ENCODE measurements at places on chromosomes 2 and 18. TPM values are rescaled to one million over a fixed set of nuclear protein-coding genes. Genes with fewer than 3 reads are reported as not detected.

- DNase-seq, result no peak
Measured at GRCh38 chr2:99600981-99601651, 111.3 kb upstream of the REV1 start.

DNA sequence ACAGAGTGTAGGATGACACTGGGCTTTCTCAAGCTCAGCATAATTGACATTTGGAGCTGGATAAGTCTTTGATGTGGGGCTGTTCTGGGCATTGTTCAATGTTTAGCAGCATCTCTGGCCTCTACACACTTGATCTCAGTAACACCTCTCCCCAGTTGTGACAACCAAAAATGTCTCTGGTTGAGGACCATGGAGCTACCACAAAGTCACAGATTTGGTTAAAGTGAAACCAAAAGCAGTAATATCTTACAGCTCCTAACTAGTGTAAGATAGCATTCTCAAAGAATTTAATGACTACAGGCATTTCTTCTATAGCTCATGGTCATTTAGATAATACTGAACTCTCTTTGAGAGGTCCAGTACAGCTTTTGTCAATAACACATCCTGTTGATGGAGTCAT, 23.4 kb upstream of the PAX3 start:
- DNase-seq, result no peak

GRCh38 chr2:181370126-181370525, 87.1 kb upstream of the ITGA4 start:
- DNase-seq, result no peak

DNA sequence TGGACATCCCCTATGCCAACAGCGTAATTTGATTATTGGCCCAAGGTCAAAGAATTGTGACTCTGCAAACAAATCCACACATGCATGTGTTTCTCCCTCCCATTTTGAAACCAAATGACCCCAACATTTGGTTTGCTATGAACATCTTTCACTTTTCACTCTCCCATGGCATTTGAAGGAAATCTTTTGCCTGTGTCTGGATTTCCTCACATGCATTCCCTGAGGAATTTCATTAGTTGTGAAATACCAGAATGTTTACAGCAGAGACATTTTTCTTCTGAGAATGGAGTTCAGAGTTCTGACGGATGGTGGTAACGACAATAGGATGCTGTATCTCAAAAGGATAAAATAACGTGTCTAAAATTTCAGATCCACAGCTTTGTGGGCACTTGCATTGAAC, 60.3 kb upstream of the LMAN1 start:
- peak; percentile 81 for DNase-seq

GRCh38 chr2:25851740-25852503, 26.4 kb downstream of the ASXL2 start:
- DNase-seq, result peak; percentile 89

DNA sequence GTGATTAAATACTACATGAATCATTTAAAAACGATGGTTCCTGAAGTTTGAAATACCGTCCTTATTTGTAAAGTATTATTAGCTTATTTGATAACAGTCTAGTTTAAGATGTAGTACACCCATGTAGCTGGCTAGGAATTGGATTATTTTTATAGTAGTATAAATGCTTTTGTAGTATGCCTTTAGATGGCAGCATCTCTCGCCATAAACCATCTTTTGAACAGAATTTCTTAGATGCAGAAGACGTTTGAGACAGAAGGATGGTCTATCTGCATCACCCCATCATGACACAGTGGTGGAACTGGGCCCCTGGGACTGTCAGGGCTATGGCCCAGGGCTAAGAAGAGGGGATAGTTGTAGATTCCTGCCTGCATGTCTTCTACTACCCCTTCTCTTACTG, 152.7 kb downstream of the WDSUB1 start:
- no peak for DNase-seq

GRCh38 chr18:77071711-77072292, 60.8 kb downstream of the MBP start:
- peak; percentile 98 for DNase-seq

DNA sequence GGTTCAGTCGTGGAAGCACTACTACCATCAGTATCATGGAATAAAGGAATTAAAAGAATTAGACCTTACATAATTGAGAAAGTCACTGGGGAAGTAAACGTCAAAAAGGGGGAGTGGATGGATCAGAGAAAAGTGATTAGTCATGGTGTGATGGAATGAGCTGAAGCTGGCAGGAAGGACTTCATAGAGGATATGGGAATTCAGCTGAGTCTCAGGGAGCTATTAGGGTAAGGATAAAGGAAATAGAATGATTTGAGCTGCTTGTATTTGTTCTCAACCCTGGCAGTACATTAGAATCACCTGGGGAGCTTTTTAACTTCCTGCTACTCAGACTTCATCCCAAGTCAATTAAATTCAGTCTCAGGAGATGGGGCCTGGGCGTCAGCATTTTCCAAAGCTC, 53.4 kb upstream of the SETBP1 start:
- peak; percentile 36 for DNase-seq

DNA sequence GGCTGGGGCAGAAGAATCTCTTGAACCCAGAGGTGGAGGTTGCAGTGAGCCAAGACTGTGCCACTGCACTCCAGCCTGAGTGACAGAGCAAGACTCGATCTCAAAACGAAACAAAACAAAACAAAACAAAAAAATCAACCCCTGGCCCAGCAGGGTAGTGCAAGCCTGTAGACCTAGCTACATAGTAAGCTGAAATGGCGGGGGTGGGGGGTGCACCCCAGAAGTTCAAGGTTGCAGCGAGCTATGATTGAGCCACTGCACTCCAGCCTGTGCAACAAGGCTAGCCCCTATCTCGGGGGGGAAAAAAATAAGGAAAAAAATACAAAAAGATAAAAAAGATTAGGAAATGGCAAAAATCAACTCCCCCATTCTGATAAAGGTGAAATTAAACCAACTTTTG, 6.4 kb downstream of the ATL2 start:
- DNase-seq, result no peak

GRCh38 chr18:45730832-45731575, 7.0 kb downstream of the SLC14A1 start:
- DNase-seq, result peak; percentile 76

- DNase-seq, result no peak
Measured at GRCh38 chr2:206471524-206472062, 28.3 kb downstream of the ADAM23 start.

DNA sequence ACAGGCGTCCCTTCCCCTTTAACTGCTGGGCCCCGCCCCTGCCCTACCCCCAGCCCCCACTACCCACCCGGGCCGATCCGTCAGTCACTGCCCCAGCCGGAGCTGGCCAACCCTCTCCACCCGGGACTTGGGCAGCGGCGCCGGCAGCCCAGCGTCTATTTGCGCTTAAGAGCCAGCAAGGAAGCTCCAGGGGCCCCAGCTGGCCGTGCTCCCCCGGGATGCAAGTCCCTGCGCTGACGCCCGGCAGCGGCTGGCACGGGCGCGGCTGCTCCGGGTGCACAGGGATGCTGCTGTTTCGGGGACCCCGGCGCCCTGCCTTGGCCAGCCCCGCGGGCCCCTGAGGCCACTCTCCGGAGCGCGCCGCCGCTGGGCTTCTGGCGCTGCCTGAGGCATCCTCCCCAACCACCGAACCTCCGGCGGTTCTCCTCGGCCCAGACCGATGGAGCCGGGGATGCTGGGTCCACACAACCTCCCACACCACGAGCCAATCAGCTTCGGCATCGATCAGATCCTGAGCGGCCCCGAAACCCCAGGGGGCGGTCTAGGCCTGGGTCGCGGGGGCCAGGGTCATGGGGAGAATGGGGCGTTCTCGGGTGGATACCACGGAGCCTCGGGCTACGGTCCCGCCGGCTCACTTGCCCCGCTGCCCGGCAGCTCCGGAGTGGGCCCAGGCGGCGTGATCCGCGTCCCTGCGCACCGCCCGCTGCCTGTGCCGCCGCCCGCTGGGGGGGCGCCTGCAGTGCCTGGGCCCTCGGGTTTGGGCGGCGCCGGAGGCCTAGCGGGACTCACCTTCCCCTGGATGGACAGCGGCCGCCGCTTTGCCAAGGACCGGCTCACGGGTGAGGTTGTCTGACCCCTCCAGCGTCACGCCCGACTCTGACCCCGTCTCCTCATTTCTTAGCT, at the start of gene TLX2:
TSS of gene TLX2 (plus strand) at position 83 of the 903 bp plus-strand sequence. CDS start at position 440, 357 bp downstream.
- no peak for DNase-seq

- DNase-seq, result no peak
Measured at GRCh38 chr2:236571145-236571544, 1.5 kb downstream of the ACKR3 start.

- DNase-seq, result no peak
Measured at GRCh38 chr2:64383016-64383591, 70.9 kb upstream of the LGALSL start.

GRCh38 chr18:59148192-59148591, 8.5 kb downstream of the SEC11C start:
- no peak for DNase-seq

GRCh38 chr2:11387843-11388242, 43.4 kb upstream of the ROCK2 start:
- DNase-seq, result no peak

- peak; percentile 51 for DNase-seq
Measured at GRCh38 chr18:57915248-57915647, 112.1 kb upstream of the ATP8B1 start.

- DNase-seq, result no peak
Measured at GRCh38 chr18:8711736-8712135, 6.4 kb downstream of the MTCL1 start.

DNA sequence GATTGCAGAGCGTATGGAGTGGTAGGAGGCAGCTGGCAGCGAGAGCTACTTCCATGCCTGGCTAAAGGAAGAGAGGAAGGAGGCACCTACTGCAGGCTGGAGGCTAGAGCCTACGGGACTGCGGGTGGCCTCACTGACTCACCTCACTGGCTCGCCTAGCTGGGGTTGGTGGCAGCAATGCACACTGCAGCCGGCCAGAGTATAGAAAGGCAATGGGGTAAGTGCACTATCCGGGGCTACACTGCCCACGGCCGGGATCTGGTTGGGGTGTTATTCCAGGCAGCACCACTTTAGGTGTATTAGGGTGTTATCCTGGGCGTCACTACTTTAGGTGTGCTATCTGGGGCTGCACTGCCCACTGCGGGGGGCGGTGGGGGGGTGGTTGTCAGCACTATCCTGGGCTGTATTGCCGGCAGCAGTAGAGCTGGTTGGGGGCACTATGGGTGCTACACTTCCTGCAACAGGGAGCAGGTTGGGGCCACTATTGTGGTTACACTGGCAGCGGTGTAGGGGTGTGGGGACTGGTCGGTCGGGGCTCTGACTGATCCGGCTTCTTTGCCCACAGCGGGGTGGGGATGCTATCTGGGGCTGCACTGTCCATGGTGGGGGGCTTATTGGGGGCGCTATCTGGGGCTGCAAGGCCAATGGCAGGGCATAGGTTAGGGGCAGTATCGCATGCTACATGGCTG, 33.3 kb upstream of the ANKRD62 start:
- DNase-seq, result no peak

GRCh38 chr2:26884486-26884885, 36.6 kb downstream of the DPYSL5 start:
- DNase-seq, result no peak

DNA sequence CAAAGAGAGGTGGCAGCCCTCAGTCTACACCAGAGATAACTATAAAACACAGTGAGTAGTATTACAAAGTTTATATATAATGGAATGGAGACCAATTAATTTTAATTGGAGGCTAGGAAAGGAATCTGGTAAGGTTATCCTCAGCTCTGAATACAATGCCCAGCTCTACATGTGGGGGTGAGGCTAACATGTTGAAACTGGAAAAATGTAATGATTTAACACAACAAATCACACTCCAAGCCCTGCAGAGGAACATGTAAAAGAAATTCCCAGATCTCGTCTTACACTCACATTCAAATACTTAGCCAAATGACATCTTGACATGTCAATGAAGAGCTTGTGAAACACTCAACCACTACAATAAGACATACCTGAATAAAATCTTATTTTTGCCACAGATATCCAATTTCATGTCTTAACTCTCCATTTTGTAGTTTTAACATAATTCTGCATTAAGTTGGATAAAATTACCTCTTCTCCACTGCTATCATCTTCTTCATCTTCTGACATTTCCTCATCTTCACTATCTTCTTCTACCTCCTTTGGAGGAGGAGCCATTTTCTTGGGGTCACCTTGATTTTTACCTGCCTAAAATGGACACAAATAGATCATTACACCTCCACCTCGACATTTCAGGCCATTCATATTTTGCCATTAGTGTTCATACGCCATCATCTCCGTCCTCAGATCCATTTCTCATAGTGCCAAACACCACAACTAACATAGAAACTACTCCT, 1.4 kb downstream of the NCL start:
- DNase-seq, result no peak

DNA sequence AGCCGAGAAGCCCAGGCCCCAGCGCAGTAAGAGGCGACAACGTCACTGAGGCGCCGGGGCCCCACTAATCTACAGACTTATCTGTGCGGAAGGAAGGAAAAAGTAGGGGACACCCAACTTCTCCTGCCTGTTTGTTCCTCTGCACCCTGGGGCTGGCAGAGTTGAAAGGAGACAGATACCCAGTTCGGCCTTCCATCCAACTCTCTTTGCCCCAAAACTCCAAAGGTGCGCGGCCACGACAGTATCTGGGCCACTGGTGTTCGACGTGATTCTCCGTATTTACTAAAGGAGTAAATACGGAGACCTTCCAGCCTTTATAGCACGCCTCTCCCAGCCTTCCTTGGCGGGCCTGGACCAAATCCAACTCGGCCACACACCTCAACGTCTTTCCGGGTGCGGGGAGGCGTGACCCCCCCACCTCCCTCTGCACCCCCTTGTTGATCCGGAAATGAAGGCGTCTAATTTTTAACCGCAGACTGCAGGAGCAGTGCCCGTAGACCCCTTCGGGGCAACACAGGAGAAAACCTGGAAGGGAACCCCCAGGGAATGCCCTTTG, 1.6 kb downstream of the SMAD7 start:
- peak; percentile 34 for DNase-seq

- no peak for DNase-seq
Measured at GRCh38 chr2:45273412-45274249, 264.4 kb upstream of the SIX2 start.

- DNase-seq, result no peak
Measured at GRCh38 chr2:151171186-151171585, 90.5 kb downstream of the RBM43 start.

- peak; percentile 32 for DNase-seq
Measured at GRCh38 chr18:2964361-2965010, 48.5 kb downstream of the LPIN2 start.

Gene CASP8
- total RNA-seq, result 22.0 TPM

Gene GBX2
- total RNA-seq, result not detected

Gene NEB
- total RNA-seq, result under 0.01 TPM

Gene SLC16A14
- 3.5 TPM for total RNA-seq

Gene ZNF396
- total RNA-seq, result 1.3 TPM

Gene RGPD3
- 0.32 TPM for total RNA-seq

Gene BCL2
- total RNA-seq, result 0.64 TPM

Gene RGPD4
- not detected for total RNA-seq

Gene UGT1A3
- not detected for total RNA-seq

Gene CYS1
- 1.6 TPM for total RNA-seq

Gene MLPH
- total RNA-seq, result 40.6 TPM

Gene KCNJ3
- total RNA-seq, result not detected

Gene EMILIN2
- total RNA-seq, result 16.4 TPM

Gene LTBP1
- total RNA-seq, result 33.7 TPM

Gene SLC5A7
- total RNA-seq, result not detected

Gene TXNDC2
- total RNA-seq, result not detected

Gene DYNAP
- total RNA-seq, result not detected

Gene TTC27
- 32.4 TPM for total RNA-seq

Gene VWA3B
- not detected for total RNA-seq

Data from fibroblast of villous mesenchyme (primary cell).